Sciatic nerve (tissue), 2 donors: ENCODE measurements at places on chromosomes 12 and 14. TPM values are rescaled to one million over a fixed set of nuclear protein-coding genes. Genes with fewer than 3 reads are reported as not detected.

Gene P2RX2
- not detected for total RNA-seq

Gene KDM5A
- total RNA-seq, result 81.3 TPM

Gene C12orf42
- total RNA-seq, result 0.89 TPM

Gene KIF21A
- total RNA-seq, result 31.1 TPM

Gene C14orf39
- total RNA-seq, result 4.4 TPM

Gene CLEC9A
- total RNA-seq, result 2.3 TPM

Gene MLXIP
- 44.2 TPM for total RNA-seq

Gene CELA1
- total RNA-seq, result not detected

Gene ATXN7L3B
- 22.7 TPM for total RNA-seq

Gene KRT79
- total RNA-seq, result not detected

Gene ACVRL1
- total RNA-seq, result 57.6 TPM

Gene ACSM4
- not detected for total RNA-seq

Gene SLC7A7
- 9.7 TPM for total RNA-seq

Gene ACACB
- 112 TPM for total RNA-seq

Gene HEATR5A
- 65.1 TPM for total RNA-seq

Gene CLEC4A
- 4.6 TPM for total RNA-seq

Gene CMKLR1
- 20.6 TPM for total RNA-seq

Gene TSHR
- 3.7 TPM for total RNA-seq

Gene ESPL1
- 1.2 TPM for total RNA-seq

Gene PARPBP
- 1.6 TPM for total RNA-seq

Gene CLEC4E
- total RNA-seq, result 2.6 TPM

Gene NEK9
- 111 TPM for total RNA-seq

Gene RNASE3
- total RNA-seq, result 0.71 TPM

Gene RASAL1
- total RNA-seq, result 8.6 TPM

Gene ABCC9
- 45.6 TPM for total RNA-seq

Gene TPPP2
- 0.49 TPM for total RNA-seq
